ENCODE measurements at places on chromosomes 4 and X.
A peak's percentile ranks its signal among the peaks of the same experiment; 100 is the strongest.

- no peak overlapping the region for H3K4me3 ChIP-seq
Observed at GRCh38 chr4:15963576-15963975, 601 bp upstream of the FGFBP2 start.

- no peak overlapping the region for H3K27ac ChIP-seq
- DNase-seq = no peak
- H3K27me3 ChIP-seq = no peaks in the 10 kb centered on the region
- no peaks in the 10 kb centered on the region for H3K36me3 ChIP-seq
- H3K4me3 ChIP-seq = no peak overlapping the region
Observed at GRCh38 chr4:169956091-169956843, 69.9 kb downstream of the MFAP3L start.

- H3K4me1 ChIP-seq = no peaks in the 10 kb centered on the region
- H3K4me3 ChIP-seq = no peak overlapping the region
- H3K27me3 ChIP-seq = no peaks in the 10 kb centered on the region
- DNase-seq = no peak
Observed at GRCh38 chr4:35300996-35301774, 943.1 kb downstream of the ARAP2 start.

GRCh38 chr4:48913346-48913745, 6.8 kb upstream of the OCIAD2 start:
- peaks cover 1% of the 10 kb centered on the region for H3K27me3 ChIP-seq
- no peak for DNase-seq
- H3K4me1 ChIP-seq = no peaks in the 10 kb centered on the region
- no peaks in the 10 kb centered on the region for H3K36me3 ChIP-seq

DNA sequence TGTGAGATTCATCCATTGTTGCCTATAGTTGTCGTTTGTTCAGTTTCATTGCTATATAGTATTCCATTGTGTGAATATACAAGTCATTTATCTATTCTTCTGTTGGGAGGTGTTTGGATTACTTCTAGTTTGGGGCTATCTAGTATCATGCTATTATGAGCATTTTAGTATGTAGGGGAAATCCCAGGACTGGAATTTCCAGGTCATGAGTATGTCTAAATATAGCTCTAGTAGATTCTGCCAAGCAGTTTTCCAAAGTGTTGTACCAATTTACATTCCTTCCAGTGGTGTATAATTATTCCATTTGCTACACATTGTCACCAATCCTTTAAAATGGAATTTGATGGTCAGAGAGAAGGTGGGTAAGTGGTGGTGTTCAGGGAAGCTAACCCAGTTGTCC, 30.1 kb downstream of the EGFL6 start:
- DNase-seq = no peak
- H3K27ac ChIP-seq = no peak overlapping the region
- H3K4me3 ChIP-seq = no peak overlapping the region
- H3K27me3 ChIP-seq = no peaks in the 10 kb centered on the region
- H3K4me1 ChIP-seq = no peaks in the 10 kb centered on the region

DNA sequence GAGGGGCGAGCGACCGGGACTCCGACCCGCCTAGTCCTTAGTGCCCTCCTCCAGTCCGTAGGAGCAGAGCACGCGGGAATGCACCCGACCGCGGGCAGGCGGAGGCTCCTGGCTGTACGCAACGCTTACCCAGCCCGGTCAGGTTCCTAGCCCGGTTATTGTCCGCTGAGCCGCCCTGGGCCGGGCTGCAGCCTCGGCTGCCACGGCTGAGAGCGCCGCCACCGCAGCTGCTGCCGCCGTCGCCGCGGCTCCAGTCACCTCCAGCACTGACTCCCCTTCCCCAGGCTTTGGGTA, at the start of gene AMER1:
AMER1 (minus strand) TSS at position 268 of the 294 bp plus-strand sequence. CDS start 12,422 bp downstream, outside the sequence.
- H3K4me1 ChIP-seq = peaks cover 11% of the 10 kb centered on the region
- H3K36me3 ChIP-seq = no peaks in the 10 kb centered on the region
- H3K27me3 ChIP-seq = no peaks in the 10 kb centered on the region

- H3K36me3 ChIP-seq = peaks cover 3% of the 10 kb centered on the region
- H3K4me1 ChIP-seq = peaks cover 18% of the 10 kb centered on the region
- peak overlapping the region; percentile 83 for H3K27ac ChIP-seq
- no peaks in the 10 kb centered on the region for H3K27me3 ChIP-seq
- peak overlapping the region; percentile 21 for H3K4me3 ChIP-seq
- DNase-seq = no peak
Observed at GRCh38 chr4:175961604-175962003, 104.0 kb upstream of the WDR17 start.

GRCh38 chr4:82543131-82543530, 18.7 kb downstream of the TMEM150C start:
- no peak for DNase-seq
- H3K27me3 ChIP-seq = peaks cover 3% of the 10 kb centered on the region
- no peak overlapping the region for H3K4me3 ChIP-seq
- H3K27ac ChIP-seq = no peak overlapping the region
- no peaks in the 10 kb centered on the region for H3K36me3 ChIP-seq
- H3K4me1 ChIP-seq = no peaks in the 10 kb centered on the region

DNA sequence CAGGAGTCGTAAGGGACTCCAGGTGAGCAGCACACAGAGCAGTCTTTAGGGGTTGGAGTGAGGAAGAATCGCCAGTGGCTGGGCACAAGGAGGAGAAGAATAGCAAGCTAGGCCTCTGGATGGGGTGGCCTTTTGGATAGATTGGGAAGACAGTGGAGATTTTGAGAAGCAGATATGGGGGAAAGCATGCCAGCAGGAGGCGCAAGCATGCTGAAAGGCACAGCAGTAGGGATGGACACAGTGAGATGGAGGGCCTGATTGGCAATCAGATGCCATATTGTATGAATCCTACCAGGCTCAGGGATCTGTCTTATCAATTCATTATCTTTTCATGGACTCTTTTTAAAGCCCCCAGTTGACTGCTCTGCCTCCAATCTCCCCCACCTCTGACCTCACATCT, 60.4 kb upstream of the MAGEA4 start:
- no peaks in the 10 kb centered on the region for H3K36me3 ChIP-seq
- H3K27ac ChIP-seq = no peak overlapping the region
- DNase-seq = no peak

GRCh38 chrX:72280321-72280845, 3.3 kb upstream of the RPS4X start:
- H3K27ac ChIP-seq = no peak overlapping the region
- peaks cover 2% of the 10 kb centered on the region for H3K4me1 ChIP-seq
- H3K36me3 ChIP-seq = peaks cover 1% of the 10 kb centered on the region
- no peaks in the 10 kb centered on the region for H3K27me3 ChIP-seq
- H3K4me3 ChIP-seq = no peak overlapping the region

- DNase-seq = no peak
- H3K36me3 ChIP-seq = no peaks in the 10 kb centered on the region
- H3K27ac ChIP-seq = no peak overlapping the region
- no peak overlapping the region for H3K4me3 ChIP-seq
- no peaks in the 10 kb centered on the region for H3K27me3 ChIP-seq
- H3K4me1 ChIP-seq = no peaks in the 10 kb centered on the region
Observed at GRCh38 chr4:16532240-16532970, 306.1 kb upstream of the TAPT1 start.

DNA sequence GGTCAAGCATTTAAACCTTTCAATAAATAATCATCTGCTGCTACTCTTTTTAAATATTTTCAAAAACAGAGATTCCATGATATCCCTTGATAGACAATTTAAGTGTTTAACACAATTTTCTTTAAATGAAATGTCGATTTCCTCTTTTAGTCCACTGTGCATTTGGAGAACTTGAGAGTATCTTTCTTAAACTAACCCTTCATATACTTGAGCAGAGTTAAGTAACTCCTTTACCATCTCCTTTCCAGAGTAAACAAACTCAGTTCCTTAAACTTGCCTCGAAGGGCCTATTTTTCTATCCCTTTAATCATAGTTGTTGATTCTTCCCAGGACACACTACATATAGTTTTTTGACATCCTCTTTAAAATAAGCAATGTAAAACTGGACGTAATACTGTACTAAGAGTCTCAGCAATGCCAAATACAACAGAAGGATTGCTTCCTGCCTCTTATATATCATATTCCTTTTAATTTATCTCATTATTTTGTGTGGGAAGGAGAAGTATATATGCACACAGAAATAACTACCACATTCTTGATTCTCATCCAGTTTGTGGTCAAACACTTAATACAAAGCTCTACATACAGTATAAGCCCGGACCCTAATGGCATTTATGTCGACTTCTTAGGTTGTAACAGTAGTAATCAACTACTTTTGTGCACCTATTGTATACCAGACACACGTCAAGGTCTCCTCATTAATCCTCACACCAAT, 22.8 kb downstream of the RAB28 start:
- H3K4me3 ChIP-seq = no peak overlapping the region
- peaks cover 28% of the 10 kb centered on the region for H3K36me3 ChIP-seq
- no peak for DNase-seq
- H3K4me1 ChIP-seq = peaks cover 9% of the 10 kb centered on the region
- H3K27me3 ChIP-seq = no peaks in the 10 kb centered on the region

DNA sequence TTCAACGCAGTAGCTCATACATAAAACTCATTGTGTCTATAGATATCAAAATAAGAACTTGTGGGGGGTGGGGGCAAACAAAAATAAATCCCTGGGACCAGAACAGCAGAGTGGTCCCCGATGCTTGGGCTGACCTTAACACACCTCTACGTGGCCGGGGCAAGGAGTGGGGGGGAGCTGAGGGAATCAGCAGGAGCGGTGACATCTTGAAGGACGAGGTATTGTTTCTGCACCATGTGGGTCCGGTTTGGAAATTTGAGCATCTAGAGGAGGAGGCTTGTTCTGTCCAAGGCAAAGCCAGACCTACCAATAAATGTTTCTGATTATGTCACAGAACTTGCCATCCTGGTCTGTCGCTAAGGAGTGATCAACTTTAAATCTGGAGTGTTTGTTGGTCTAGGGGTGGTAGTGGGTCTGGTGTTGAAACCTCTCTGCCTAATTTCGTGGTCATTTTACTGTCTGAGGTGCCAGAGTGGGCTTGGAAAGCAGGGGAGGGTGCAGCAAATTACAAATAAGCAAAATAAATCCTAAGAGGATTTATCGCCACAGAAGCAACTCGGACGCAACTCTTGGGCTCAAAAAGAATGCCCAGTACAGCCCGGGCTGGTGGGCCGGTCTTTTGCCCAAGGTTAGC, 774 bp upstream of the RAPGEF2 start:
- peaks cover 3% of the 10 kb centered on the region for H3K27me3 ChIP-seq
- H3K27ac ChIP-seq = peak overlapping the region; percentile 86
- H3K4me1 ChIP-seq = peaks cover 32% of the 10 kb centered on the region
- peak overlapping the region; percentile 83 for H3K4me3 ChIP-seq
- H3K36me3 ChIP-seq = no peaks in the 10 kb centered on the region

- no peaks in the 10 kb centered on the region for H3K27me3 ChIP-seq
- no peak overlapping the region for H3K4me3 ChIP-seq
- no peak for DNase-seq
- no peaks in the 10 kb centered on the region for H3K36me3 ChIP-seq
Observed at GRCh38 chrX:40091691-40092421, 5.9 kb downstream of the BCOR start.

DNA sequence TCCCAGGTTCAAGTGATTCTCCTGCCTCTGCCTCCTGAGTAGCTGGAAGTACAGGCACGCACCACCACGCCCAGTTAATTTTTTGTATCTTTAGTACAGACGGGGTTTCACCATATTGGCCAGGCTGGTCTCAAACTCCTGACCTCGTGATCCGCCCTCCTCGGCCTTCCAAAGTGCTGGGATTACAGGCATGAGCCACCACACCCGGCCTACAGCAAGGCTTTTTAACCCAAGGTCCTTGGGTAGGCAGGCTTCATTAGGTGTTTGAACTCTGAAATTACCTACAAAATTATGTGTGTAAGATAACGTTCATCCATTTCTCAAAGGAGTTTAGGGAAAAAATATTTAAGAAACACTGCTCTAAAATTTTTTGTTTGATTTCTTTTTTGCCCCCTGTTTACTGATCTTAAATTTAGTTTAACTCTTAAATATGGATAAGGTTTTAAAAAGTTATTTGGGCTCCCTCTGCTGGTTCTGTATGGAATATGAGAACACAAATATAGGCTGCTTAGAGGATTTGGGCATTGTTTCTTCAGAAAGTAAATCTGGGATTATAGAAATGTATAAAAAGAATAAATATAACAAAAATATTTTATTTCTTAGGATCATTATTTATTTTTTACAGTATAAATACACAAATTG, 92.8 kb downstream of the CBR4 start:
- no peak overlapping the region for H3K27ac ChIP-seq
- no peaks in the 10 kb centered on the region for H3K27me3 ChIP-seq
- no peak for DNase-seq
- no peaks in the 10 kb centered on the region for H3K4me1 ChIP-seq
- H3K36me3 ChIP-seq = no peaks in the 10 kb centered on the region
- H3K4me3 ChIP-seq = no peak overlapping the region

DNA sequence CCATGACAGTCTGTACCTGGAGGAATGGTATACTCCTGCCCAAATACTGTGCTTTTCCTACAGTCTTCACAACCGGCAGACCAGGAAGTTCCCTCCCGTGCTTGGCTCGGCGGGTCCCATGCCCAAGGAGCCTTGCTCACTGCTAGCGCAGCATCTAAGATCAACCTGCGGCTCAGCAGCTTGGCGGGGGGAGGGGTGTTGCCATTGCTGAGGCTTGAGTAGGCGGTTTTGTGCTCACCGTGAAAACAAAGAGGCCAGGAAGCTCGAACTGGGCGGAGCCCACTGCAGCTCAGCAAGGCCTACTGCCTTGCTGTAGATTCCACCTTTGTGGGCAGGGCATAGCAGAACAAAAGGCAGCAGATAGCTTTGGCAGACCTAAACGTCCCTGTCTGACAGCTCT, 152.7 kb downstream of the TEX11 start:
- DNase-seq = no peak
- peaks cover 19% of the 10 kb centered on the region for H3K27me3 ChIP-seq
- no peaks in the 10 kb centered on the region for H3K36me3 ChIP-seq
- H3K4me1 ChIP-seq = no peaks in the 10 kb centered on the region
- no peak overlapping the region for H3K4me3 ChIP-seq

DNA sequence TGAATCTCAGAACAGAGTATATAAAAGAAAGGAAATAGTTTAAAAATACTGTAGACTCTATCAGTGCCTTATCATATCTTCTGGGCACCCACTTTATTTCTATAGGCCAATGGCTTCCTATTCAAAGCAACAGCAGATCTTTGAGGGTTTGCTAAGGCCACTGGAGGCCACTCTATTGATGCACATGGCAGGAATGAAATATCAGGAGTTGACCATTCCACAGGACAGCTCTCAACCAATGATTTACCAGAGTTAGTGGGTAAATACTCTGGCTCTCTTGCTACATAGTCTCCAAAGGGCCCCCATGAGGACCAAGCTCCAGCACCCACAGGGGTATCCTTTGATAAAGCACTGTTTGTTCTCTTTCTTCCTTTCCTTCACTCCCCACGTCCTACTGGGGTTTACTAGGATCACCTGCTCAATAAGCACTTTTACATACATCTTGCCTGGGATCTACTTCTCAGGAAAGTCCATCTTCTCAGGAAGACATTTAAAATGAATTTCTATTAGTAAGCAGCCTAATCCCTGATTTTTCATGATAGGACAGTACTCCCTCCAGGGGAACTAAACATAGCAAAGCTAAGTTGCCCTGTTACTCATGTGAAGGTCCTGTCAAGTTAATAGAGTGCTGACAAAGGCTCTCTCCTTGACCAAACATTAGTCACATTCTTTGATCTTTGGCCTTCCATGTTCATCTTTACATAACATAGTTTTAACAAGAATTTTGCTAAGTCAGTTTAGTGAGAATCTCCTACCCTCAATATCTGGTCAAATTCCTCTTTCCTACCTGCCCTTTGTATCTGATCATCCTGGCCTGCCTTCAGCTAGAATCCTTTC, 459.7 kb downstream of the GRXCR1 start:
- H3K27ac ChIP-seq = no peak overlapping the region
- no peaks in the 10 kb centered on the region for H3K36me3 ChIP-seq
- H3K4me1 ChIP-seq = no peaks in the 10 kb centered on the region
- H3K4me3 ChIP-seq = no peak overlapping the region
